ENCODE measurements at places on chromosomes 2 and 18. TPM values are rescaled to one million over a fixed set of nuclear protein-coding genes. Genes with fewer than 3 reads are reported as not detected.

The NETO1 gene
- not detected for total RNA-seq

GRCh38 chr18:25604894-25605597, 253.1 kb upstream of the ZNF521 start:
- no peaks in the 10 kb centered on the region for H3K4me1 ChIP-seq
- no peak for DNase-seq
- peaks cover 31% of the 10 kb centered on the region for H3K27me3 ChIP-seq
- H3K4me3 ChIP-seq, result no peak overlapping the region

- no peak overlapping the region for H3K27ac ChIP-seq
- H3K36me3 ChIP-seq, result no peaks in the 10 kb centered on the region
- no peaks in the 10 kb centered on the region for H3K27me3 ChIP-seq
- DNase-seq, result no peak
- no peak overlapping the region for H3K4me3 ChIP-seq
- no peaks in the 10 kb centered on the region for H3K4me1 ChIP-seq
Observed at GRCh38 chr2:3193443-3194330, 183.9 kb downstream of the EIPR1 start.

The DNAH6 gene
- 1.3 TPM for total RNA-seq

The SDC1 gene
- 136 TPM for total RNA-seq

The SERPINB11 gene
- not detected for total RNA-seq

The ODC1 gene
- total RNA-seq, result 78.4 TPM

- no peaks in the 10 kb centered on the region for H3K36me3 ChIP-seq
- H3K4me3 ChIP-seq, result no peak overlapping the region
- no peaks in the 10 kb centered on the region for H3K27me3 ChIP-seq
- DNase-seq, result peak; percentile 16
- no peak overlapping the region for H3K27ac ChIP-seq
Observed at GRCh38 chr18:45353530-45353929, 261.7 kb upstream of the SLC14A2 start.

All from Calu3 (cell line).